ENCODE measurements at places on chromosomes 1 and 21.

GRCh38 chr1:150271291-150271959, 1.2 kb upstream of the C1orf54 start:
- DNase-seq: no peak

- DNase-seq: peak; percentile 49
Measured at GRCh38 chr21:38386967-38387366, 111.3 kb downstream of the ERG start.

GRCh38 chr21:20814090-20814489, 184.1 kb upstream of the NCAM2 start:
- no peak for DNase-seq

DNA sequence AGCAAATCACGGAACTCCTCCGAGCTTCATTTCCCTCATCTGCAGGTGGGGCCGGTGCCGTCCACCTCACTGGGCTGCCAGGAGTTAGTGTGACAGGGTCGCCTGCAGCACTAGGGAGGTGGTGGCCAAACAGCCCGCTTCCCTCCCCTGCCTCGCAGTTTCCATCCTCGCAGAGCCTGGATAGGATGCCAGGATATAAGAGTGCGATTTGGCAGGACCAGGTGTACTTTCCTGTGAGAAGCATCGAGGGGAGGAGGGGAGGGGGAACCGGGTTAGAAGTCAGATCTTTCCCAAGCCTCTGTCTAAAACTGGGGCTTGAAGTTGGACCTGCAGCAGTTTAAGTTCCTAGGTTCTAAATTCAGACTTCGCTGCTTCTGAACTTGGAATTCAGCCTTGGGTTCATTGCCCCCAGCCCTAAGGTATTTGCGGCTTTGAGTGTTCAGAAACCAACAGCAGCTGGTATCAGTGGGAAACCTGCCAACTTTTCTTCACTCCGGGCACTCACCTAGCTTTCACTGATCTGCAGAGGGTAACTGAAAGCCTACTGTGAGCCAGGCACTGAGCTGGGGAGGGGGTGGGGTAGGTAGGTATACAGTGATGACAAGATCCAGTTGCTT, 1.7 kb upstream of the JUN start:
- DNase-seq: peak; percentile 54

DNA sequence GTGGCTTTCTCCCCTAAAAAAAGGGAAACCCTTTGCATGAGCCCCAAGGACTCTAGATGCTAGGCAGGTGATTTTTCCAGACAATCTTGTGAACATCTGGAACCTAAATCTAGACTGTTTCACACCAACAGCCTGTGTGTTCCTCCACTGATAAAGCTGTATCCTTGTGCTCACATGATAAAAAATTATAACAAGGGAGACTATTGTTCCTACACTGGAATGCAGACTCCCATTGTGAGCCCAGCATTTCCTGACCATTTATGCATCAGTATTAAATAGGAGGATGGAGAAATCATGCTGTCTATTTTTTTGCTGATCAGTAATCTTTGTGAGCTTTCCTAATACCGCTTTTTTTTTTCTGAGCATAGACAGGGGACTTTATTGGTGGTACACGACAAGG, 52.5 kb downstream of the ZNF697 start:
- no peak for DNase-seq

GRCh38 chr1:147758379-147759100, 1.9 kb downstream of the GJA5 start:
- DNase-seq: no peak
